AG10803 (cell line): ENCODE measurements at places on chromosomes 6 and 20.
A peak's percentile ranks its signal among the peaks of the same experiment; 100 is the strongest.

- no peak for DNase-seq
Observed at GRCh38 chr6:83852528-83853177, 507 bp upstream of the RIPPLY2 start.

DNA sequence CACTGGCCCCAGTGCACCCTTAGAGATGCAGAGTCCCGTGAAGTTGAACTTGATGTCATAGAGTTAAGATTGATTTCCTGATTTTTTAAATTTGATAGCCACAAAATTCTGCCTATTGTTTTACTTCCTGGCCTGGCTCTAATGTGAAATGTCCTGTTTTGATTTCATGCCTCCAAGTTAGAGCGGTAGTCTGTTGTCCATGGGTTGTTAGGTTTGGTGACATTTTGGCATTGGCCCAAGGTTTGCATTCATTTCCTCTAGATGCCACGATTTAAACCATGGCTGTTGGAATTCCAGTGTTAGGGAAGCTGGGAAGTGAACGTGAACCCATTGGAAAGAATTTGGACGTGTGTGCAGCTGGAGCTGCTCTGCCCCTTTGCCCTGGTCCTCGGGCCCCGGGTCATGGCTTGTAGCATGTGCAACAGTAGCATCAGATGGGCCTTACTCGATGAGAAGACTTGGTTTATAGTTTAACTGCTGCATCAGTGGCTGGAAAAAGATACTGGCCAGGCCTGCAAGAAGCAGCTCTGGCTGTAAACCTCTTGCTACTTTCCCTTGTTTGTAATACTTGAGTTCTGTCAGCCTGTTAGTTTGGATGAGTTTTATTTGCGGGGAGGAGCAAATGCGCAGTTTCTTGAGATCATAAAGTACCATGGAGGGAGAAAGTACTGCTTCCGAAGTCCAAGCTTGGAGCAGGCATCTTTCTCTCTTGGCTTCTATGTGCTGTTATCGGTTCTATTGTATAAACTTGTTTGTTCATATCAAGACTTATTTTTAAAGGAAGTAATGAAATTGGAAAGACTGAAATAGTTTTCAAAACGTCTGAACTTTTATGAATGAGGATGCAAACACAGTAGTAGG is 121.4 kb upstream of the CLDN20 start:
- DNase-seq: peak; percentile 40

DNA sequence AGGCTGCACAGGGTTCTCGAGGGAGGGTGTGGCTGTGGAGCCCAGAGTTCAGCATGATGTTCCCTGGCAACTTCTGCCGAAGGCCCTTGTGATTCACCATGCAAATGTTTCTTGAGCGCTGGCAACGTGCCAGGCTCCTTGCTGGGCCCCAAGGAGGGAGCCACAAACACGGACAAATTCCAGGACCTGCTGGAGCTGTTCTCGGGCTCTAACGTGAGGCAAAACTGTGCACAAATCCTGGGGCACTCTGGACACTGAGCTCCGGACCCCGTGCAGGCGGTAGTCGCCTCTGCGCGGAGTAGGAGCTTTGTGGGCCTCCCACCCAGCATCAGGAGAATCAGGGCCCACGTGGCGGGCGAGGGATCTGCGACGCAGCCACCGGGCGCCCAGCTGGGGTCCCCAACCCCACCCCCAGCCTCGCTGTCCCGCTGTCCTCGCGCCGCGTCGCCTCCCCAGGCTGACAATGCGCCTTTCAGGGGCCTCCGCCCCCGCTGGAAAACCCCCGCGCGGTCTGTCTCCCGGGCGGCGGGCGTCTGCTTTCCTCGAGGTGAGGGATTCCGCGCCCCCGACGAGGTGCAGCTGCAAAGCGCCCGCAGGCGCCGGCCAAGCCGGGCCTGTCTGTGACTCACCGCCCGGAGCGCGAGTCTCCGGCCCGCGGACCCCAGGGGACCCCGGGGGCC is 31.7 kb upstream of the SCUBE3 start:
- DNase-seq: peak; percentile 80

GRCh38 chr6:97288188-97288587 is 5.2 kb upstream of the MMS22L start:
- no peak for DNase-seq

GRCh38 chr20:57592263-57593092 is 27.7 kb downstream of the ZBP1 start:
- DNase-seq: no peak

- DNase-seq: no peak
Observed at GRCh38 chr6:49835140-49835539, 31.2 kb downstream of the CRISP1 start.

GRCh38 chr6:158150701-158151100 is 17.4 kb downstream of the SERAC1 start:
- no peak for DNase-seq

- no peak for DNase-seq
Observed at GRCh38 chr6:169171016-169171415, 82.6 kb downstream of the THBS2 start.

GRCh38 chr20:1663917-1664316 is 6.3 kb upstream of the SIRPG start:
- peak; percentile 7 for DNase-seq

DNA sequence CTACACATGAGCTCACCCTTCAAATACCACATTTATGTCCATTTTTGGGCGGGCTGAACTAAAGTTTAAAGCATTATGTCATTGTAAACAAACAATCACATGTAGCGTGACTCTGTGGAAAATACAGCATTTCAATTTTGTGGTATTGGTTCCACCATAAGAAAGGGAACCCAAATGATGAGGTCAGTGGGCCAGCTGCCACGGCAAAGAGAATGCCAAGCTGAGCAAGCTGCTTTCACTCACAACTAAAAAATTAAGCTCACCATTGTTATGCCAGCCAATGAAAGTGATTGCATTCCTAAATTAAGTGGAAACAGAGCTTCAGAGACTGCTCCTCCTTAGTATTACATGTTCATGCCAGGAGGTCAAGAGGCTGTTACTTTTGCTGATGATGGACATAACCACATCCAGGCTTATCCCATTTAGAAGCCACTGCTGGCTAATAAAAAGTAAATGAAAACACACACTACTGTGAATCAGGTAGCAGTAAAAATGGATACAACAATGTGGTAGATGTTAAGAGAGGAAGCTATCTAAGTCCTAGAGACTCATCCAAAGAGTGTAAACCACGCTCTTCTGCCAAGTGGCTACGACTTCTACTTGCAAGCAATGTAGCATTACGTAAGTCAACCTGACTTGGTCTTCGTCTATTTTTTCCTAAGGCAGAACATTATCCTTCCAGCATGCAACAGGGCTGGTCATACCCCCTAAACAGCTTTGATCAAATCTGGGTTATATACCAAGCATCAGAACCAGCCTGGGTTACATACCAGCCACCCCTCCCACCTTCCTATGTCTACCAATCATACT is 164.8 kb downstream of the BACH2 start:
- peak; percentile 97 for DNase-seq

DNA sequence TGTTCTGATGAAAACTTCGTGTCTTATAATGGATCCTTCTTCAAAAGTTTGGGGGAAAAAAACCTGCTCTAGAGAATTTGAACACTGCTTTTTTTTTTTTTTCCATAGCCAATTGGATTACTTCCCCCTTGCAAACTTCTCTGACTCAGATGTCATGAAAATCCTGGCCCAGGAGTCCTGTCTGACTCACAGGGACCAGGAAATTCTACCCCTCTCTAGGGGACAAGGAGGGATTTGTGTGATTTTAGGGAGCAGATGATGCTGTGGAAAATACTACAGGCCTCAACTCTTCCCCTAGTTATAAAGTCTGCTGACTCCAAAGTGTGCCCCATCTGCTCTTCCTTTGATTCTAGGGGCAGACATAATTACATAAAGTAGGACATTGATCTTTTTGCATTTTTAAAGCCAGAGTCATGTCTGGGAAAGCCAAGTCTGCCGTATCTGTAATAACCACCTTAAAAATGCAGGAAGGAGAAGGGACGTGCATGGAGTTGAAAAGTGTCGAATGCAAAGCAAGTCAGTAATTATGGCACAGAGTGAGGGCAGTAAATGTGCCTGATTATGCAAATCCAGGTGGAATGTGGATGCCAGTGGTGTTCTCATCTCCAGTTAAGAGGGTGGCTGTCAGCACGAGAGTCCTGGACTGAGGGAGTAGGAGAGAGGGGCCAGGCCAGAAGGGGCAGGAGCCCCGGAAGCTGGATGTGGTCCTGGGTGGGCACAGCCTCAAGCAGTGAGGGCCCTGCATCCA is 144.3 kb upstream of the SULF2 start:
- DNase-seq: peak; percentile 77

DNA sequence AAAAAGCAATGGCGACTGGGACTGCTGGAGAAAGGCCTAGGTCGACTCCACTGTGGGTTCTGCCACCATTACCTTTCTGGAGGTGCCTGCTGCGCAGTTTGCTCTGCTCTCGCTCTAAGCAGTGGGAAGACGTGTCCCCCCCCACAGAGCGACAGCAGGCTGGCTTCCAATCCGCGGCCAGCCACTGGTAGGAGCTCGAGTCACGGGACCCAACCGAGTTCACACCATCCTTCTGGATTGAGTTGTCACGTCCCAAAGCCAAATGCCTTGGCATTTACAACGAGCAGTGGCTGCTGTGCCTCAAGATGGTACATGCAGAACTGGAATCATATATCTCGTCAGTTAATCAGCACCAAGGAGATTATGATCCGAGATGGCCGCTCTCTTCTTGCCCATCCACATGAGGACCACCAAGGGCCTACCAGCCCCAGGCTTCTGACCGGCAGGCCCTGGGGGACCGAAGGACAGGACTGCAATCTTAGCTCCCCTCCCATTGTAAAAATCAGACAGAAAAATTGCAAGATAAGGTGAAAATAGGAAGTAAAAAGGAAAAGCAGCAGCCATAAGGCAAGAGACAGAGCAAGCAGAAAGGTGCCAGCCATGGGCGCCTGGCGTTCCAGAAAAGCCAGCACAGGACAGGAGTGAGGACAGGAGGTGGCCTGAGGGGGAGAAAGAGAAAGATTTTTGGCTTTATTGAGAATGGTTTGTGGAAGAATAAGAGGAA is 74.4 kb downstream of the TRAM2 start:
- DNase-seq: no peak
